Activated gamma-delta T cell (primary cell): ENCODE measurements at places on chromosomes 12 and 14.

DNA sequence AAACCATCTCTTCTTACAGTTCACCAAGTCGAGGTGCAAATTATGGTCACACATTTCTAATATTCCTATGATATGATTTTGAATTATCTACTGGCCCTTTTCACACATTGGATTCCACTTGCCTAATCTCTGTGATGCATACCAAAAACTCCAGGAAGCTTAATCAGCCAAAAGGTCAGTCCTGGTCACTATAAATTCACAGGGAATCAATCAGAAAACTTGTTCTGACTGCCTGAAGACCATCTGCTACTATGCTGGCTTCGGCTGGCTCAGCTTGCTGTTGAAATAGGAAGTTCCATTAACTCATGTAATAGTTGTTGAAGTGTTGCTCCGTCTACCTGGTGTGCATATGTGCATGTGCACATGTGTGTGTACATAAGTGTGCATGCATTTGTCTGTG, 142.8 kb upstream of the FLRT2 start:
- DNase-seq = no peak

DNA sequence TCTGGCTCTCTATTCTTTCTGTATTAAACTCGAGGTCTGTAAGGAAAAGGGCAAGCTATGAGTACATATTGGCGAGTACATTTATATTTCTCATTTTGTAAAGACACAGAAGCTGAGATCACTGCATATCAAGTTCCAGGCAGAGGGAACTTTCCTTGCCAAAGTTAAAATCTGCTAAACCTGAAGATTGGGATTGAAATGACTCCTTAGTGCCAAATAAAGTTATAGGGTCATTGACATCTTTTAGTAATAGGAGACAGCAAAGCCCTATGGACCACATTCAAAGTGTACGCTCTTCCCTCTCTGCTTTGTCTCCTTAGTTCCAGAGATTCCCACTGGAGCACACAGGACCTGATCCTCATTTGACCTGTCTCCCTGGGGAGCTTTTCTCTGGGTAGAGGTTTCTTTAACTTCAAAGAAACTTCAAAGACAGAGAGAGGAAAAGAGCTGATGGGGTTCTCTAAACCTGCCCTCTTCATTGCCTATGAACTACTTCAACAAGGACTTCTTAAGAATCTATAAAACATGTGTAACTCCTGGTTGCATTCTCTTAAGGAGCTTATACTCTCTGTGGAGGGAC, 42.6 kb upstream of the PTPRR start:
- no peak for DNase-seq

DNA sequence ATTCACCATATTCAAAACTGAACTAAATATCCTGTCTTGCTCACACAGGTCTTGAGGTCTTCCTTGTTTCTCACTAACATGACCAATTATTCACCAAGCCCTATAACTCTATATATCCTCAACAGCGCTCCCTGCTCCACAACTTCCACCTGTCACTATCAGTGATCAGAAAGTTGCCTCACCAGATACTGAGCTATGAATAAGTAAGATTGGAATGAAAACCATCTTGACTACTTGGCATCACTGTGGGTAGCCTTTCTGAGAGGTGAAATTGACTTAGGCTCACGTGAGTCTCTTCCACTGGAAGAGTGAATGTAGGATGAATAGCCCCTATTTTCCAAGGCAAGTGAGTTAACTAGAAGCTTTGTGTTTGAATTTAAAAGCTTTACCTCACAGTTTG, 167.1 kb downstream of the PIK3C2G start:
- DNase-seq = no peak

DNA sequence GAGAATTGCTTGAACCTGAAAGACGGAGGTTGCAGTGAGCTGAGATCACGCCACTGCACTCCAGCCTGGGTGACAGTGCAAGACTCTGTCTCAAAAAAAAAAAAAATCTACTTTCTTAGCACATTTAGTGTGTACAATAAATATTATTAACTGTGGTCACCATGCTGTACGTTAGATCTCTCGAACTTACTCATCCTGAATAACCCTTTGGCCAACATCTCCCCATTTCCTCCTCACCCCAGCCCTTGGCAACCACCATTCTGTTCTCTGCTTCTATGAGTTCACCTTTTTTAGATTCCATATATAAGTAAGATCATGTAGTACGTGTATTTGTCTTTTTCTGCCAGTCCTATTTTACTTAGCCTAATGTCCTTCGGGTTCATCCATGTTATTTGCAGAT, 13.4 kb downstream of the FUT8 start:
- no peak for DNase-seq

DNA sequence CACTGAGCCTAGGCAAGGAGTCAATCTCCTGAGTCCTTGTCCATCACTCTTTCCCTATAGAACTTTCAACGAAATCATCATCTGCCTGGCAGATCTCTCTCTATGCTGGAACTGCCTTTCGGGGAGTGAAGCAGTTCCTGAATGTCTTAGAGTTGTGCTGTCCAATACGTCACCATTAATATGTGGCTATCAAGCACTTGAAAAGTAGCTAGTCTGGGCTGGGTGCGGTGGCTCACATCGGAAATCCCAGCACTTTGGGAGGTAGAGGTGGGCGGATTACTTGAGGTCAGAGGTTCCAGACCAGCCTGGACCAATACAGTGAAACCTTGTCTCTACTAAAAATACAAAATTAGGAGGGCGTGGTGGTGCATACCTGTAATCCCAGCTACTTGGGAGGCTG, 35.1 kb downstream of the NRDE2 start:
- no peak for DNase-seq

- DNase-seq = no peak
These were observed 152.2 kb upstream of the HIF1A start for GRCh38 chr14:61542848-61543790.

DNA sequence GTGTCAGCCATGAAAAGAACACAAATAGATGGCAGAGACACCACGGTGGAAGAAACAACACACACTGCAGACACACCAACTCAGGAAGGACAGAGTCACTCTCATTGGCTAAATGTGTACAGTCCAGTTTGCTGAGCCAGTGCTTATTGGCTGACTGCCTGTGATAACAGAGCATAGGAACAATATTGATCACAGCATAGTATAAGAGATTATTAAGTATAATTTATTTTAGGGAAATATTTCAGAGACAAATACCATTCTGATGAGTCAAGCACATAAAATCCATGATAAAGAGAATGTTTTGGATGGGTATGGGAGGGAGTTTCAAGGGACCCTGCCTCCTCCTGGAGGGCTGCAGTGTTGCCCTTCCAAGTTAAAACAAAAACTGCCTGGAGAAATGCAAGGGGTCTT, 50.9 kb downstream of the BTG1 start:
- DNase-seq = no peak

- DNase-seq = no peak
These were observed 110.4 kb downstream of the ETV6 start for GRCh38 chr12:11759899-11760298.

GRCh38 chr14:96639550-96639949, 137.4 kb downstream of the PAPOLA start:
- no peak for DNase-seq

DNA sequence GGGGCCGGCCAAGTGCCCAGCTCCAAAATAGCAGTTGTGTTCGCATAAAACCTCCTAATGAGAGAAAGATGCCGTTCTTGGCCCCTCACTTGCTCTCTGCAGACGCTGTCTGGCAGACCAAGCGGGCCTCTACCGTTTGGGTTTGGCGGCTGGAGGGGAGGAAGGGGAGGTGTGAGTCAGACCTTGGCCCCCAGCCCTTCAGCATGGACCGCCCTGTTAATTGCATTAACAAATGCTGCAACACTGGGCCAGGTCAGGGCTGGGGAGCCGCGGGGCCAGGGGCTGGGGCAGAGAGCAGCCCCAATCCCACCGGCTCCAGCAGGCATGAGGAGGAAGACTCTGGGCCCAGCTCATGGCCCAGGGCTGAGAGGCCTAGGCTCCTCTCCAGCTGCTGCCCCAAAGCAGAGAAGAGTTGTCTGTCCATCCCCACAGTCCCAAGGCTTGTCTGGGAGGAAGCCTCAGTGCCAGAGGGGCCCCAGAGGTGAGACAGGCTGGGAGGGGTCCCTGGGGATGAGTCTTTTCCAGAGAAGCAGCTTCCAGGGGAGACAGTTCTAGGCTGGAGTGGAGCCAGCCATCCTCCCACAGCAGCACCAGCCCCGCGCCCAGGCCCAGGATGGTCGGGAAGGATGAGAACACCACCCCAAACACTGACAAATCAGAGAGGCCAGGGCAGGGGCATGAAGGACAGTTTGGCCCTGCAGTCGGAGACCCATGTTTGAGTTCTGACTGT, 16.9 kb downstream of the LTBP2 start:
- no peak for DNase-seq

GRCh38 chr12:125996443-125996842, 931.2 kb downstream of the AACS start:
- no peak for DNase-seq

GRCh38 chr14:93239869-93240677, 33.0 kb downstream of the UBR7 start:
- no peak for DNase-seq

DNA sequence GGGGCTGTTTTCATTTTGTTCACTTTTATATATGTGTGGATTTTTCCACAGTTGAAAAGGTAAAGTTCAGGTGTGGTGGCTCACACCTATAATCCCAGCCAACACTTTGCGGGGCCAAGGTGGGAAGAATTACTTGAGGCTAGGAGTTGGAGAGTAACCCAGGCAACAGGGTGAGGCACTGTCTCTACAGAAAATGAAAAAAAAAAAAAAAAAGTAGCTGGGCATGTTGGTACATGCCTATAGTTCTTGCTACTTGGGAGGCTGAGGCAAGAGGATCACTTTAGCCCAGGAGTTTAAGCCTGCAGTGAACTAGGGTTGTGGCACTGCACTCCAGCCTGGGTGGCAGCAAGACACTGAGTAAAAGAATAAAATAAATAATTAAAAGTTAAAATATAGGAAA, 326.5 kb downstream of the NAV3 start:
- no peak for DNase-seq

GRCh38 chr12:11732715-11733114, 83.2 kb downstream of the ETV6 start:
- no peak for DNase-seq

DNA sequence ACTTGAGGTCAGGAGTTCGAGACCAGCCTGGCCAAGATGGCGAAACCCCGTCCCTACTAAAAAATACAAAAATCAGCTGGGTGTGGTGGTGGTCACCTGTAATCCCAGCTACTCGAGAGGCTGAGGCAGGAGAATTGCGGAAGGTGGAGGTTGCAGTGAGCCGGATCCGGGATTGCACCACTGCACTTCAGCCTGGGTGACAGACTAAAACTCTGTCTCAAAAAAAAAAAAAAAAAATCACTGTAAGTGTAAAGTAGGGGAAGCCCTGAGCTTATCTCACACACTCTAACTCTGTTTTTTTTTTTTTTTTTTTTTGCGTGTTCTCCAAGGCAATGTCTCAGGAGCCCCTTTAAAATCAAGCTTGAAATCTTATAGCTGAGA, 421 bp upstream of the RBMS2 start:
- DNase-seq = no peak

DNA sequence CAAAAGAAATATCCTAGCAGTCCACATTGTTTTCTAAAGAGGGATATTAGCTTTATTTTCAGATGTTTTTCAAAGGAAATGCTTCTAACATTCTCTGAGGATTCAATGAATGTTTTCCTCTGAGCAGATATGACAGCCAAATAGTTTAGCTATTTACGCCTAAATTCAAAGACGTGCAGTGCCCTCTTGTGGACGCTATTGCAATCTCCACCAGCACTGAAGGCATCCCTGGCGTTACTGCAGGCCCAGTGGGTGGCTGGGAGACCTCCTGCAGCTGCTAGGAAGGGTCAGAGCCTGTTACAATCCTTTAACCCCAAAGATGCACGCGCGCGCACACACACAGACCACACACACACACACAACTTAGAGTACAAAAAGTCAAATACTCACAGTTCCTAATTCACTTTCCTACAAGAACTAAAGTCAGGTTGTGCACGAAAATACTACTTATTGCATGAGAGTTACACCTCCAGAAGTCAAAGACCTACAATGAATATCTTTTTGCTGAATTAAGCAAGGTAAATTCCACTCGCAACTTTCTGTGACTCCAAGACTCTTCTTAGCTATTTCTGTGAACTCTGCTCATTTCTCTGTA, 589.3 kb upstream of the TMEM132C start:
- DNase-seq = no peak

- DNase-seq = no peak
These were observed 348.8 kb downstream of the TMEM117 start for GRCh38 chr12:44184499-44185206.

DNA sequence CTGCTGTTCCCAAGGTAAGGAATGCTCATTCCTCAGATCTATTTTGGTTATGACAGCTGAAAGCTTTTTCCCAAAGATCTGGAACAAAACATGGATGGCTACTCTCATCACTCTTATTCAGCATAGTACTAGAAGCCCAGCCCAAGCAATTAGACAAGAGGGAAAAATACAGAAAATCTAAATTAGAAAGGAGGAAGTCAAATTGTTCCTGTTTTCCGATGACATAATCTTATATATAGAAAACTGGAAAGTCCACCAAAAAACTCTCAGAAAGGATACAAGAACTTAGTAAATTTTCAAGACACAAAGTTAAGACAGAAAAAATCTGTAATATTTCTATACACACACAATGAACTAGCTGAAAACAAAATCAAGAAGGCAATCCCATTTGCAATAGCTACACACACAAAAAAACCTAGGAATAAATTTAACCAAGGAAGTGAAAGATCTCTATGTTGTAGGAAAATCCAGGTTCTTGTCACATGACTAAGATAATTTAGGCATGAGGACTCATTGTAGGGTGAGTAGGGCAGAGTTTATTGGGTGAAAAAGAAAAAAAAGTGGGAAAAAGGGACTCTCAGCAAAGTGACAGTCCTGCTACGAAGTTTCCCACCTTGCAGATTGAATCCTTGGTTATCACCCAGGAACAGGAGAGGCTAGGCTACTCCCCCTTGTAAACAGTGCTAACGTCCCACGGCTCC, 28.6 kb upstream of the KLRB1 start:
- no peak for DNase-seq

DNA sequence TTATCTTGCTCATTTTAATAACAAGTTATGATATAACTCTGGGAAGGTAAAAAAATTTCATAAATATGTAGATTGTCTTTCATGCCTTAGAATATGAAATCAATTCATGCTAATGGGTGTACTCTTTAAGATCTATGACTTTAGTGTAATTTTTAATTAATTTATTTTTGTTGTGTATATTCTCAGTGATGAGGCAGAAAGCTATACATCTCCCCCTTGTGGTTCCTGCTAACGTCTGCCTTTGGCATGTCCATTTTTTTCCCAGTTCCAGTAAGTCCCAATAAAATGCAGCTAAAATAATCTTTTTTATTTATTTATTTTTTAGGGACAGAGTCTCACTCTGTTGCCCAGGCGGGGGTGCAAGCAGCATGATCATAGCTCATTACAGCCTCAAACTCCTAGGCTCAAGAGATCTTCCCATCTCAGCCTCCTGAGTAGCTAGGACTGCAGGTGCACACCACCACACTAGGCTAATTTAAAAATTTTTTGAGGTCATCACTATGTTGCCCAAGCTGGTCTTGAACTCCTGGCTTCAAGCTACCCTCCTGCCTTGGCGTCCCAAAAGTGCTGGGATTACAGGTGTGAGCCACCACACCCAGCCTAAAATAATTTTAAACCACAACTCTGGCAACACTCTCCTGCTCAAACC, 3.3 kb upstream of the CHURC1 start:
- no peak for DNase-seq
